ENCODE measurements at places on chromosomes 1 and 21.
A peak's percentile ranks its signal among the peaks of the same experiment; 100 is the strongest.

DNA sequence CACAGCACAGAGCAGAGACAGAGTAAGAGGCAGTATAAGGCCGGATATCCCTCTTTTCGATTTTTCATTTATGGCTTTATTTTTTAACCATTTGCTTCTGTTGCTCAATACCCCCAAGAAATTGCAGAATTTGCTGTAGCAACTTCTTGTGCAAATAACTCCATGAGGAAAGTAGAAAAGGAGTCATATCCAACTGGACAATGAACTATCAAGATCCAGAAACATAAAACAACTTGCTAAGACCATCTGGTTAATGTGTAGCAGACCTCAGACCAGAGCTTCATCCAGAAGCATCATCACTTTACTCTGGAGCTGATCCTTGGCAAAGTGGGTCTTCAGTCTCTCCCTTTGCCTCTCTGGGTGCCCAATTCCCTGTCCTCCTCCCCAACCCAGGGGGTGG lies 45.9 kb downstream of the ZNF697 start:
- no peak for DNase-seq

GRCh38 chr1:84271441-84272151 lies 29.9 kb upstream of the SAMD13 start:
- no peak for DNase-seq

GRCh38 chr1:36888811-36889477 lies 145.4 kb downstream of the GRIK3 start:
- no peak for DNase-seq

- DNase-seq: no peak
Observed at GRCh38 chr1:231395076-231395997, 26.8 kb downstream of the EGLN1 start.

- peak; percentile 47 for DNase-seq
Observed at GRCh38 chr1:59220356-59220755, 76.5 kb upstream of the FGGY start.

- DNase-seq: no peak
Observed at GRCh38 chr1:890661-891060, 33.1 kb upstream of the SAMD11 start.

DNA sequence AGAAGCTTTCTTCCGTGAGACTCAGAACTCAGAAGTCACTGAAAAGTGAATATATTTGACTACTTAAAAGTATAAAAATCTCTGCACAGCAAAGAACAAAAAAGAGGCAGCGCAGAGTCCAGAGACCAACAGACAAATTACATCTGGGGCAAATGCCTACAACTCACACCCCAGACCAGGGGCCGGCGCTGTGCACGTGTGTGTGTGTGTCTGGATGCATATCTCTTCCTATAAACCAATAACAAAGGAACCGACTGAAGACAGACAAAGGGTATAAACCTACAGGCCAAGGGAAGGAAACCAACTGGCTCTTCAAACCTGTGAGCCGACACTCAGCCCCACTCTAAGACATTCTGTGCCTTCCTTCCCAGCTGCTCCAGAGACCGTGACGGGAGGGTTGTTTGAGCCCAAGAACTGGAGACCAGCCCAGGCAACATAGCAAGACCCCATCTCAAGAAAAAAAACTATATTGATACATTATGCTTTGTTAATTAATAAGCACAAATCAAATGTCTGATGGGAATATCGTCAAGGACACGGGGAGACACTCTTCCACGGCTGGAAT lies 18.8 kb downstream of the WNT9A start:
- DNase-seq: no peak

- no peak for DNase-seq
Observed at GRCh38 chr1:115976062-115976920, at the start of gene SLC22A15. Gene SLC22A15, plus strand, starts transcription at chr1:115976513. Its CDS starts 115 bp downstream, at chr1:115976628.

GRCh38 chr1:51421964-51422363 lies 91.6 kb upstream of the TTC39A start:
- DNase-seq: peak; percentile 46

DNA sequence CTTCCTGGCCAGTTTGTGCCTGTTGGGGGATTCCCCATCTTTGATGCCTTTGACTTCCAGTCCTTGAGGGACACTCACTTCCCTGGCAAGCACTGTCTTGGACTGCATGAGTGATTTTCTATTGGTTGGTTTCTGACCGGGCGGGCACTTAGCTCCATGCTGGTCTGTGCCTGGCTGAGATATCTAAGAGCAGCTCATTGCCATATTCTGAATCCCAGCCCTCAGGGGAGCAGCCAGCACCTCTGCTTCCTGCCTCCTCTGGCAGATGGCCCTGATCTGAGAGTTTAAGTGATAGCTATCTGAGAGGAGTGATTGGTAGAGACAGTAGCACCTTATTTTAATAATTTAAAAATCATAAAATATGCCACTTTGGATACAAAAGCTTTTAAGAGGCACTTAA lies 52.5 kb downstream of the DISC1 start:
- DNase-seq: no peak

DNA sequence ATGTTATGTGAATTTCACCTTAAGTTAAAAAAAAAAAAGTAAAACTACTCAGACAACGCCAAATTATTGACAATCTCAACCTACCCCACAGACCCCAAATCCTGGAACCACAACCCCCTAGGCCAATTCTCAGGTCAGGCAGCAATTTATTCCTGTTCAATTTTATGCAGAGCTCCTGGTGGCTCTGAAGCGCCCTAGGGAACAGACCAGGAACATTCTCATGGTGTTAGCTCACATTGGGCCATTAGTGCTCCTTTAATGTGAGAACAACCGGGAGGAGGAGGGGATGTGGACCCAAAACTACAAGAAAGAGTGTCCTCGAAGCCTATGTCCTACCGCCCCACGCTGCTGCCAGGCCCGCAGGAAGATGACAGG lies 403 bp upstream of the PSEN2 start:
- DNase-seq: no peak

- no peak for DNase-seq
Observed at GRCh38 chr1:231338270-231339128, at the start of gene SPRTN. Gene SPRTN, plus strand, starts transcription at chr1:231338293. Its CDS starts 91 bp downstream, at chr1:231338384.

DNA sequence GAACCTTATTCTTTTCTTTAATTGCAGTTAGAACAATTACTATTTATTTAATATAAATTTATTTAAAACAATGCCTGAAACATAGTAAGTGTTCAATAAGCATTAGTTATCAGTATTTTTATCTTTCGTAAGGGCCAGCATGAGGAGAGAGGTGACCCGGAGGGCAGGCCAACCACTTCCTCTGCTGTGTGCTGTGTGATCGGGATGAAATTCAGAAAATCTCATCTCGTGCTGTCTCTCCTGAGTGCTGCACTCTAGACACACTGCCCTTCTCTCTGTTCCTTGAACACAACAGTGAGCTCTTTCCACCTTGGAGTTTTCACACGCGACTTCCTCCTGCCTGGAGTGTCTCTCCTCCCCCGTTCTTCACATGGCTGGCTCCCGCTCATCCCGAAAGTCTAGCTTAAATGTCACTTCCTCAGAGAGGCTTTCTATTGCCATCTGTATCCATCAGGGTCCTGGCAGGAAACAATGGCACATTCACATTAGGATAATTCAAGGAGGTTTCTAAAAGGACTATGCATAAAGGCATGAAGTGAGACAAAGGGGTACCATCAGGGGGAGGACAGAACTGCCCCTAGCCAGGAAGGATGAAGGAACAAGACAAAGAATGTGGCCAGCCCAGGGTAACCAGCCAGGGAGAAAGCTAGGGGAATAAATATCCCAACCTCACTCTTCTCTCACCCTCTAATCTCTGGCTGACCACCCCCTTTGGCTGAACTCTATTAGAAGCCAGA lies 142.6 kb upstream of the GJB5 start:
- DNase-seq: no peak

DNA sequence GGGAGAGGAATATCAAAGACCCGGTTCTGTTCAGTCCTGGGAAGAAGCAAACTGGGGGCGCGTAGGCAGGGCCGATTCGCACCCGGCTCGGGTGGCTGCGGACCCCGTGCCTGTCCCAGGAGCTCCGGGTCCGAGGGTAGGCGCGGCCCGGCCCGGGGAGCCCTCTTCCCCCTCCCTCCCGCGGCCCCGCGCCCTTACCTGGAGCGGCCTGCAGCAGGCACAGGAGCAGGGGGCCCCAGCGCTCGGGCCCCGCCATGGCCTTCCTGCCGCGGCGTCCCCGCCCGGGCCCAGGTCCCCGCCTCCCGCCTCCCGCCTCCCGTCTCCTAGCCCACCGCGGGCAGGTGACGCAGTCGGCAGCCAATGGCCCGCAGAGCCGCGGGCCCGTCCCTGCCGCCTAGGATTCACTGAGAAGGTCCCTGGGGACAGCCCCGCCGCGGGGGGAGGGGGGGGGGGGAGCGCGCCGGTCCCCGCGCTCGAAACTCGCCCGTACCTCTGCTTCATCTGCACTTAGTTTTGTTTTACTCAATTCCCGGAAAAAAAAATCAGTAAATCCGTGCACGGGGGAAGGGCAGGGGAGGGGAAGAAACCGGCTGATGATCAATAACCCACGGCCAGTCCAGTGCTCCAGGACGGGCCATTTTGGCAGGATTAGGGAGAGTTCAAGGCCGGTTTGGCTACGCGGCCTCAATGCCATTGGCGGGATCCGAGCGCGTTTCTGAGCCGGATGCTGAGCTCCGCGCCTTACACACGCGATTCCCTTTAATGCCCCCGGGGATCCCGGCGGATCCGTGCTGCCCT lies at the start of gene IFNLR1:
IFNLR1 (minus strand) TSS at position 297 of the 798 bp plus-strand sequence; CDS start at position 256, 41 bp downstream.
- DNase-seq: no peak

DNA sequence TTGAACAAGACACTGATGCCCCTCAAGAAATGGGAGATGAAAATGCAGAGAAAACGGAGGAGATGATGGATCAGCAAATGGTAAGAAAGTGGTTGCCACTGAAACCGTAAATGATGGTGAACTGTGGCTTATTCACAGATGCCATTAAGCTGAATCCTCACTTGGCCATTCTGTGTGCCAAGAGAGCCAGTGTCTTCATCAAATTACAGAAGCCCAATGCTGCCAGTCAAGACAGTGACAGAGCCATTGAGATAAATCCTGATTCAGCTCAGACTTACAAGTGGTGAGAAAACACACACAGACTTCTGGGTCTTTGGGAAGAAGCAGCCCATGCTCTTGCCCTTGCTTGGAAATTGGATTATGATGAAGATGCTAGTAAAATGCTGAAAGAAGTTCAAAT lies 52.5 kb downstream of the NBPF6 start:
- DNase-seq: no peak

DNA sequence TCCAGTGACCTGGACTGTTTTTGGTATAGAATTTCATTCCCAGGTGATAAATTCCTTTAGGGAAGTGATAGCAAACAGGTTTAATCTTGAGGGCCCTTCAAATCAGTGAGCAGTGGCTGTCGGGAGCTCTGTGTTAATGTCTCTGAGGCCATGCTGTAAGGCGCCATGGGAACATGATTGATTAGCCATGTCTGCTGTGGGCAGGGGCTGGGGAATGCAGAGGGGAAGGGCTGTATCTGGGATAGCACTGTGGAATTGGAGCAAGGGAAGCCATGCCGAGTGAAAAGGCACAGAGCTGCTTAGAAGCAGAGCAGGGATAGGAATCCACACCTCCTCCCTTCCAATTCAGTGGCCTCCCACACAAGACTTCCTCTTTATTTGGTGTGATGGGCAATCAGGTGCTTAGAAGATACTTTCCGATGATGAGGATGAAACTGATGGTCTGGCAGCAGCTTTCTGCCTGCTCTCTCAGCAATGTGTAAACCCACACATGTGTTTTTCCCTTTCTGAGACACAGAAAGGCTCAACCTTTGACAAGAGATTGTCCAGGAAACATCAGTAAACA lies 83.8 kb upstream of the SSX2IP start:
- no peak for DNase-seq

- DNase-seq: no peak
Observed at GRCh38 chr1:234927312-234927970, 201.2 kb downstream of the TOMM20 start.

DNA sequence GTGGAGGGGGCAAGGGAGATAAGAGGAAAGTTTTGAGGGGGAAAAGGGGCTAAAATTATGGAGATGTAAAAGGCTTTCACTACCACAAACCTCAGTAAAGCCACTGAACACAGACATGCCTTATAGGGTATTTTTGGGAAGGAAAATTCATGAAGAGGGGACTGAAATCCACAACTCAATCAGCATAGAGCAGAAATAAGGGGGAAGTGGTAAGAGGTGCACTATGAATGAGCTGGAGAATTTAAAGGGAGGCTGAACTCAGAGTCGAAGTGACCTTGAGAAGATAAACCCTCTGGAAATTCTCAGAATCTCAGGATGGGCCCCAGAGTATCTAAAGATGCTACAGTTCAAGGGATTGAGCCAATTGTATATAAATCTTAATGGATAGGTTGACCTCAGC lies 15.3 kb downstream of the RHEX start:
- DNase-seq: no peak

GRCh38 chr1:2811533-2811918 lies 10.0 kb upstream of the TTC34 start:
- no peak for DNase-seq

DNA sequence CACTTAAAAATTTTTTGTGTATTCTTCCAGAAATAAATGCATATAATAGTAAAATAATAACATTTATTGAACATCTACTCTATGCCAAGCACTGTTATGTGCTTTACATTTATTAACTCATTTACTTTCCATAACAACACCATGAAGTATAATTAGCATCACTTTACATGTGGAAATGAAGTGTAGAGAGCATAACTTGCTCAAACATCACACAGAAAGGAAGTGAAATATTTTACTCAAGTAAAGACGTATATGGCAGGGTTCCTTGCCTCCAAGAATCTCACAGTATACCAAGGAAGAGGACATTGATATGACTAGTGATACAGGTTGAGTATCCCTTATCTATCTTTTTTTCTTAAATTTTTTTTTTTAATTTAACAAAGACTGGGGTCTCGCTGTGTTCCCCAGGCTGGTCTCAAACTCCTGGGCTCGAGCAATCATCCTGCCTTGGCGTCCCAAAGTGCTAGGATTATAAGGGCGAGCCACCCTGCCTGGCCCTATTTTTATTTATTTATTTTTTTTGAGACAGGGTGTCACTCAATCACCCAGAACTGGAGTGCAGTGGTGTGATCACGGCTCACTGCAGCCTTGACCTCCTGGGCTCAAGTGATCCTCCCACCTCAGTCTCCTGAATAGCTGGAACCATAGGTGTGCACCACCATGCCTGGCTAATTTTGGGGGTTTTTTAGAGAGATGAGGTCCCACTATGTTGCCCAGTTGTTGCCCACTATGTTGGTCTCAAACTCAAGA lies 7.7 kb upstream of the CLIC4 start:
- DNase-seq: no peak

DNA sequence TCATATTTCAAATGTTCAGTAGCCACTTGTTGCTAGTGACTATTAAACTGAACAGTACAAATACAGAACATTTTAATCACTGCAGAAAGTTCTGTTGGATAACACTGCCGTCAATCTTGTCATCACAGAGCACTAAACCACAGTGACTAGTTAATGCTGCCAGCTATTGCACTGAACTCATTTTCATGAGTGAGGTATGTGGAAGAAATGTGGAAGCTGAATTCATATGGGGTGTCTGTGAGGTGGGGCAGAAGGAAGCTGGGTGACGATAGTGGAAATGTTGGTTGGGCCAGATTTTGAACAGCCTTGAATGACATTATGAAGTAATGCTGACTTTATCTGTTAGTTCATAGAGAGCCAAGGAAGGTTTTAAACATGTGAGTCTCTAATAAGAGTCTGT lies 49.6 kb downstream of the OSBPL9 start:
- DNase-seq: no peak

- no peak for DNase-seq
Observed at GRCh38 chr1:43902058-43902831, 31.4 kb upstream of the ARTN start.

GRCh38 chr1:19793360-19794046 lies 6.2 kb downstream of the TMCO4 start:
- DNase-seq: no peak

- no peak for DNase-seq
Observed at GRCh38 chr21:37370152-37371040, 3.8 kb downstream of the DYRK1A start.

Data from SHP77 (cell line).